NCI-H774 (cell line): ENCODE measurements at places on chromosomes 4 and X.

GRCh38 chr4:14254252-14254651 is 626.7 kb upstream of the BOD1L1 start:
- DNase-seq, result no peak

- DNase-seq, result no peak
Observed at GRCh38 chrX:110276778-110277177, 41.1 kb downstream of the AMMECR1 start.

GRCh38 chrX:43592597-43592996 is 63.5 kb upstream of the MAOA start:
- DNase-seq, result no peak

DNA sequence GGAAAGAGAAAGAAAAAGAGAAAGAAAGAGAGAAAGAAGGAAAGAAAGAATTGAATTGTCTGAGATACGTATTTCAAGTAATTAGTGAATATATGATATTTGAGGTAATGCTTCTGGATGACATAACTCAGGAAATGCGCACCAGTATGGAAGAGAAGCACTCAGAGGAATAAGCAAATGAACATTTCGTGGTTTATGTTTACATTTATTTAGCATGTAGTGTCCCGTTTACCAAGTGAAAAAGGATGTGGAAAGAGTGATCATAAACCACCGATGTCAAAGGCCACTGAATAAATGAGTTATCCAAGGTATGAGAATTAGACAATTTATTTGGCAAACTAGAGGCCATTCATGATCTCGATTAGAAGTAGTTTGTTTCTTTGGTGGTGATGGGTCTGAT is 200.4 kb downstream of the ARAP2 start:
- DNase-seq, result no peak

DNA sequence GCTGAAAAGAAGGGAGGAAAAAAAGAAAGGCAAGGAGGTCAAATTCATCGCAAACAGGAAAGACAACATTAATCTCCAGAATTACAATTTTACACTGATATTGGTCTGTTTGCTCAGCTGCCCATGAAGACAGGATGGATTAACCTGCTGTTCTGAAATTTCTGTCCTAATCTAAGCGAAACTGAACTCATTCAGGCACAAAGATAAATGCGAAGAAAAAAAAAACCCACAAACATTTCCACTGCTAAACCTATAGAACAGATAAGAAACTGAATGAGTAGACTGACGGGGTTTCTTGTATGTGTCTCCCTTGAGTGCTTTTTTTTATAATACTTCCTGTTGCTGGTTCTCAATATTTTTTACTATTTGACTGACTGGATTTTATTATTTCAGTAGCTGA is 251.8 kb upstream of the FTHL17 start:
- DNase-seq, result no peak

DNA sequence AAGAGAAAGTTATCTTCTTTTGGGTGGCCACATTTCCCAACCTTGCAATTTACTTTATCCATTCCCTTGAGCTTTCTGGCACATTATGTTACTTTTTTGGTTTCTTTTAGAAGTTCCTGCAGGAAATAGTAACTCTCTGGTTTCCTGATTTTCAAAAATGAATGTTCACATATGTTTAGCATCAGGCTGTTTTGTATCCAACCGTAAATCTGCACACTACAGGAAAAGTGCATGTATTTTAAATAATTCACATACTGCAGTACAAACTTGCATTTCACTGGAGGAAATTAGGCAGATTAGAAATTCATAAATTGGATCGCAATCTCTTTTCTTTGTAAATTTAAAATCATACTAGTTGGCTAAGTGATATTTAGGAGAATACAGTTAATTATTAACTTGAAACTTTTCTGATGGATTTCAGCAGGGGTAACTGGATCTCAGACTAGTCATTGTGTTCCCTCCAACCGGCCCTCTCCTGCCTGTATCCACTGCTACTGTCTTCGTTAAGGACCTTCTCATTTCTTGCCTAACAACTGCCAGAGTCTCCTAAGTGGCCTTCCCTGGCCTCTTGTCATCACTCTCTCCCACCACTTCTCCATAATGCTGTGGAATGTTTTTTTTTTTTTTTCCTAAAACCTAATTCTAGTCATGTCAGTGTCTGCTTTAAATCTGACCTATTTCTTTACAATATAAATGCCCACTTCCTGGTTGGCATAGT is 137.2 kb downstream of the UNC5C start:
- no peak for DNase-seq

- DNase-seq, result no peak
Observed at GRCh38 chrX:109312757-109313156, 169.1 kb downstream of the GUCY2F start.
